ENCODE measurements at places on chromosomes 2 and 18. TPM values are rescaled to one million over a fixed set of nuclear protein-coding genes. Genes with fewer than 3 reads are reported as not detected.

DNER gene
- total RNA-seq, result 0.36 TPM

B3GNT7 gene
- 0.72 TPM for total RNA-seq

UGT1A6 gene
- not detected for total RNA-seq

- DNase-seq, result no peak
Measured at GRCh38 chr2:37829616-37830395, 95.3 kb upstream of the RMDN2 start.

DNA sequence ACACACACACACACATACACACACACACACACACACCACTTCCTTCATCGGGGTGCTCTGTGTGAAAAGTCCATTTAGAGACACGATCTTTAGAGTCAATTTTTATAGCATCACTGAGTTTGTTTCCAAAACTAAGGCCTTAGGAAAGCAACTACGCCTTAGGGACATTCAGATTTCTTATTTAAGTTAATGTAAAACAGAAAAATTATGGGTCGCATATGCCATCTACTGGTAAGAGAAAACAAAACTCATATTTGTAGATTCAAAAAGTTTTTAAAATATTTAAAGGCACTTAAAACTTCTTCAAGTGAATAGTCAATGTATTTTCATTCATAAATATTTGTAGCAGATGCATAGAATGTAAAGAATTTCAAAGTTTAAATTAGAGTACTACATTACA lies 166.2 kb downstream of the ATAD2B start:
- DNase-seq, result no peak

SERPINB2 gene
- total RNA-seq, result 0.72 TPM

- DNase-seq, result no peak
Measured at GRCh38 chr2:236499691-236500578, 69.7 kb upstream of the ACKR3 start.

DNA sequence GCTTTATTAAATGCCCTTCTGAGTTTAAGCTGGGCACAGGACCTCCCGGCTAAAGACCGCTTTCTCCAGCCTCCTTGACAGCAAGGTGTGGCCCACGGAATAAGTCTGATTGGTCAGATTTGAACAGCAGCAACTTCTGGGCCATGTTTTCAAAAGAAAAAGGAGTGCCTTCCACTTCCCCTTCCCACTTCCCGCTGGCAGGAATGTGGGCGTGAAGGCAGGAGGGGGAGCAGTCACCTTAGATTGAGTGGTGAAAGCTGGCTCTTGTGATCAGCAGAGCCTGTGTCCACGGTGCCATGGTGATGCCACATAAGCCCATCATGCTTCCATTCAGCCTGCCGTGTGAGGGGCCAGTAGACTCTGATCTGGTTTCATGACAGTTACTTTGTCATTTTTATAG lies 136.6 kb upstream of the GLI2 start:
- DNase-seq, result peak; percentile 59

- DNase-seq, result peak; percentile 38
Measured at GRCh38 chr2:180625006-180625844, 355.2 kb upstream of the UBE2E3 start.

- DNase-seq, result no peak
Measured at GRCh38 chr2:138390316-138390945, 111.1 kb upstream of the SPOPL start.

DNA sequence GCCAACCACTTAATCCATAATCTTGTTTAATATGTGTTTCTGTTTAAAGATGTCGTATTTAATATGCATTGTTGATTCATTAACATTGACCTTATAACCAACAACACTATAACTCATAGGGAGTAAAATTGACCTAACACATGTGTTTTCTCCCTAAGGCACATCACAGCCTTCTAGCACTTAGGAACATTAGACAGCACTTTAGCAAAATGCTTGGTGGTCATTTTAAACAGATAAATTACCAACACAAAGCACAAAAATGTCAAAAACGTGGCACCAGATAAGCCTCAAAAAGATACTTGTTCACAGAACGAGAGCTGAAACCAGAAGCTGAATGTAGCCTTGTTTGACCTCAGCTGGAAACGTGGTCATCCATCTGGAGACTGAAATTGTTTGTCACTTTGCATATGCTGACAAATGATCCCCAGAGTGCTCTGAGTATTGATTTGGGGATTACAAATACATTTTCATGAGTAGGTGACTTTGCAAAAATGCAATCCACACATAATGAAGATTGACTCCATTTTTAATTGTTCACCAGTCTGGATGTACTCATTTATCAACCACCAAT lies 139.2 kb downstream of the CCDC102B start:
- no peak for DNase-seq

- DNase-seq, result no peak
Measured at GRCh38 chr2:138997856-138998517, 217.8 kb upstream of the NXPH2 start.

GRCh38 chr18:45423659-45424058 lies 191.6 kb upstream of the SLC14A2 start:
- no peak for DNase-seq

DNA sequence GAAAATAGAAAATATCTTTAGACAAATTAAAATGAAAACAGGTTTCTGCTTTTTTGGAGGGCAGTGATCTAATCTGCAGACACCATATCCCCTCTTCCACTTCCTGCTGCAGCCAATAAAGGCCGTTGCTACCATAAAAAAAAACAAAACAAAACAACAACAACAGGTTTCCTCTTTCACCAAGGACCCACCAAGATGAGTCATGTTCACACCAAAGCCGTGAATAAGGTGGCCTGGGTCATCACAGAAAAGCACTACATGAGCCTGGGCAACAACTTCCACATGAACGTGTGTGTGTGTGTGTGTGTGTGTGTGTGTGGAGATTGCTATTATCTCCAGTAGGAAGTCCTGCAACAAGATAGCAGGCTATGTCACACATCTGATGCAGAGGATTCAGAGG lies 24.8 kb upstream of the TFCP2L1 start:
- no peak for DNase-seq

- no peak for DNase-seq
Measured at GRCh38 chr18:76524477-76524876, 29.4 kb upstream of the ZNF516 start.

- DNase-seq, result peak; percentile 96
Measured at GRCh38 chr2:28390746-28391563, 1.7 kb upstream of the FOSL2 start.

- DNase-seq, result peak; percentile 62
Measured at GRCh38 chr18:11271954-11272353, 122.6 kb upstream of the PIEZO2 start.

DNA sequence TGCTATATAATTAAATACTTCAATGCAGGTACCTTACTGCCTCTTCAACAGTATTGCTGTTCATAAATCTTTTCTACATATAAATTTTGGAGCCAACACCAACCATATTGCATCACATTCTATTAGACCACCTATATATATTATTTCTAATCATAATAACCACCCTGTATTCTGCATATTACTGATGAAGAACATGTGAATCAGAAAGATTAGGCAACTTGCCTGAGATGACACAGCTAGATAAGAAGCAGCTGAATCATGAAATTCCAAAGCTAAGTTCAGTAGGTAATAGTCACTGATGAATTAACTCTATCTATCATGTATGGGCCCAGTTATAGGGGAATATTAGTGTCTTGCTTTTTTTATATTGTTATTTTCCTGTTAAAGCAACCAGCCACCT lies 161.8 kb downstream of the AGPS start:
- DNase-seq, result no peak

GRCh38 chr2:11270891-11271290 lies 73.5 kb downstream of the ROCK2 start:
- DNase-seq, result no peak

DNA sequence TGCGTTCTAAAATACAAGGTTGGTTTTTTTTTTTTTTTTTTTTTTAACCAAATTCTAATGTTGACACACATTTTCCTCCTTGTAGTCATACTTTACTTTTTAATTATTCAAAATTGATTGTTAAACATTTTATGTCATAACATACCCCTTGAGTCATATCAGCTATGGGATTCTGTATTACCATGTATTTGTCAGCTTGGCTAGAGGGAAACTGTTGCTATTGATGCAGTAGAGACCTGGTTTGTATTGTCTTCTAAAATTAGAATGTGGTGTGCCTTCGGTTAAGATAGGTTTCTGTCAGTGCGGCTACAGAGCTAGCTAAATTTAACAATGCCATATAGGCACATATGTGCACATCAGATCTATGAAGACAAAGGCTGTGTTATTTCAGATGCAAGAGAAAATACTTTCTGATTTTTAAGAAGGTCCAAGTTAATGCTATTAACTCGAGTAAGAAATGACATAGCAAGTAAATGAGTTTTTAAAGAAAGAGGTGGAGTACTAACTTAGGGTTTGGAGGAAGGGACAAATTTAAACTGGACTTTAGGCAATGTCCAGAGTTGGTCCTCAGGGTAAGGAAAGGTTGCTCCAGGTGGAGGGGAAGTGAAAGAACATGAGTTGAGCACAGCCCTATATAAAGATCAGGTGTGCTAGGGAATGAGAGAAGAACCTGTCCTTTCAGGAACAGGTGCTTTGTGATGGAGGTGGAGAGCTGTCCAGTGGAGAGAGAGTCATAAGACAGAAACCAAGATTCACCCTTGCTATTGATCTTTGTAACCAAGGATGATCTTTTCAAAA lies 152.3 kb downstream of the PRPF40A start:
- no peak for DNase-seq

DNA sequence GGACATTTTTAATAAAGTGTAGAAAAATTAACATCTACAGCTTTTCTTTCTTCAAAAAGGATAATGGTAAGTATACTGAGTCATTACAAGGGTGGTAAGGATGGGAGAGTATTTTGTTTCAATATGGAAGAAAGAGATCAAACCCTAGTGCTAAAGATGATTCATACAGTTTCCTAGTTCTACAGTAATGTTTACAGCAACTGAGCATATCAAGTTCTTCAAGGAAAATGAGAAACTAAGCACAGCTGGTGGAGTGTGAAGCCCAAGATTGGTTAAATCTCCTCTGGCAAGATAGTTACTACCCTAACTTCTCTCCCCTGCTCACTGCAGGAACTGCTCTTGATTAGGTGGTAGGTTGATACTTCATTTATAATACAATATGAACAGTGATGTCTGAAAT lies 467.5 kb downstream of the XIRP2 start:
- no peak for DNase-seq

- no peak for DNase-seq
Measured at GRCh38 chr18:21741562-21742314, 1.1 kb downstream of the MIB1 start.

- DNase-seq, result no peak
Measured at GRCh38 chr2:162839419-162839818, 852 bp upstream of the KCNH7 start.

- no peak for DNase-seq
Measured at GRCh38 chr18:54330768-54331548, 26.7 kb downstream of the STARD6 start.

RAD51AP2 gene
- total RNA-seq, result not detected

GRCh38 chr2:112004253-112004645 lies 50.8 kb upstream of the TMEM87B start:
- peak; percentile 18 for DNase-seq

GRCh38 chr2:105396254-105397024 lies 2.4 kb downstream of the FHL2 start:
- peak; percentile 97 for DNase-seq

ALPI gene
- not detected for total RNA-seq

GRCh38 chr2:223052548-223053483 lies 826 bp downstream of the KCNE4 start:
- DNase-seq, result peak; percentile 45

DSC3 gene
- under 0.01 TPM for total RNA-seq

- no peak for DNase-seq
Measured at GRCh38 chr2:1702186-1702565, 42.1 kb downstream of the PXDN start.

- DNase-seq, result no peak
Measured at GRCh38 chr2:99656994-99657393, 167.2 kb upstream of the REV1 start.

- peak; percentile 91 for DNase-seq
Measured at GRCh38 chr2:234289834-234290590, 206.9 kb downstream of the ARL4C start.

GRCh38 chr2:184555352-184555751 lies 43.0 kb upstream of the ZNF804A start:
- no peak for DNase-seq

DNA sequence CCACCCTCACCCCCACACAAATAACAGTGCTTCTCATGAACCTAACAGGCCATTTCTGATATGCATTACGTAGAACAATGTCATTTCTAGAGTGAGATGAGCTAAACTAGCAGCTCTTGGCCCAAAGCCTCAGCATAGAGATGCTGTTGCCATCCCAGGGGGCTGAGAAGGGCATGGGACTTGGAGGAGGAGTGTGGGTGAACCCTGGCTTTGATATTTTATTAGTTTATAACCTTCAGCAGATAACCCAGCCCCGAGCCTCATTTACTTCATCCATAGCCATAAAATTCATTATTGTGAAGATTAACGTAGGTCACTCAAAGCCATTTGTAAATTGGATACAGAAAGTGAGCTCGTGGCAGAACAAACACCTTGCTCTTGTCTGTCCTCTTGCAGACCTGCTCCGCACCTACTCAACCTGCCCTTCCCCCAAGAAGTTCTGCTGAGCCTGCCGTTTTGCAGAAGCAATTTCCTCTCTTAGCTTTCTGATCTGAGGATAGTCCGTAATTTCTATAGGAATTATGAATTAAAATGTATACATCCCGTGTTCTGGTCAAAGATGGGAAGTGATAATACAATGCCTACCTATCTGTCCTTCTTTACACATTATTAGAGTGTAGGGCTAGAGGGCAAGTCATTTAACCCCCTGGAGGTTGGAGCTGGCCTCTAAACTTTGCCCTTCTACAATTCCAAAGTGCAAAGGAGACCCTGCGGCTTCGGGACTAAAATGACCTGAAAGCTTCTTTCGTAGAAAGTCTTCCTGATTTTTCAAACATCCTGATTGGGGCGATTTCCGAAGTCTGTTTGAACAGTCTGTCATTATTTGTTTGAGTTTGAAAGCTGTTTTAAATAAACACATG lies 187.4 kb downstream of the BCL2 start:
- DNase-seq, result no peak

CPLX4 gene
- not detected for total RNA-seq

GRCh38 chr18:28729321-28729720 lies 552.4 kb upstream of the CDH2 start:
- DNase-seq, result no peak

DNA sequence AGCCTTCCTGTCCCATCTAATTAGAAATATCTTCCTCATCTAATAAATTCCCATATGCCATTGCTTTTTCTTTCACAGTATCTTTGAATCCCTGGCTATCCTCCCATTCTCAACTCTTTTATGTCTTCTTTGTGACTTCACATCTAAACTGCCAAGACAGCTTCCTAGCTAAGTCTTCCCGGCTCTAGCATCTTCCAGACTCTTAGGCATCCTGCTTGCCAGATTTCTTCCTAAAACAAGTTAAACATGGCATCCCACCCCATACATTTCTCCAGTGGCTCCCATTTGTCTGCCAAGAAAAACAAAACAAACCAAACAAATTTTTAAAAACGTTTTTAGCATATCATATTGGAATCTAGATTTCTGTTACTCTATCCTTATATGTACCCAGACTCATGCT lies 751.9 kb downstream of the MBD2 start:
- no peak for DNase-seq

GRCh38 chr2:39608686-39609441 lies 56.9 kb upstream of the TMEM178A start:
- DNase-seq, result no peak

- DNase-seq, result peak; percentile 82
Measured at GRCh38 chr2:204673877-204674276, 128.6 kb downstream of the PARD3B start.

CDCA7 gene
- total RNA-seq, result 1.1 TPM

All from osteoblast (primary cell).